ENCODE measurements at places on chromosomes 7 and 10. TPM values are rescaled to one million over a fixed set of nuclear protein-coding genes. Genes with fewer than 3 reads are reported as not detected.

DNA sequence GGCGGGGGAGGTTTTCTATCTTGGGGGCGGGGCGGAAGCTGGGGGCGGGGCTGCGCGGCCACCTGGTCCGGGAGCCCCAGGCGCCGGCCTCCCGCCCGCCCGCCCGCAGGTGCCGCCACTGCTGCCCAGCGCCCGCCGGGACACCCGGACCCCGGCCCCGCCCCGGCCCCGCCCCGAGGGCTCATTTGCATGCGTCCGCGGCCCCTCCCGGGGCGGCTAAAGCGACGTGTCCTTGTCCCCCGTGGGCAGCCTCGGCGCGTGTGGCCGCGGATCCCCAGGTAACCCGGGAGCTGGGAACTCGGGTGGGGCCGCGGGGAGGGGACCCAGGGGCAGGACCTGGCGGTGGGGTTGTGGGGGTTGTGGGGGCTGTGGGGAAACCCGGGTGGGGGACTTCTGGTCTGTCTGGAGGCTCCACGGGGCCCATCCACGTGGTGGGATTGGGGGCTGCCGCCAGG lies at the start of gene BHLHA15:
TSS of gene BHLHA15 (plus strand) at position 219 of the 455 bp plus-strand sequence. CDS start 871 bp downstream, outside the sequence.
- DNase-seq: peak; percentile 23

GRCh38 chr10:121324678-121325213 lies 273.5 kb downstream of the FGFR2 start:
- DNase-seq: no peak

The STAG3 gene
- total RNA-seq: 59.1 TPM

DNA sequence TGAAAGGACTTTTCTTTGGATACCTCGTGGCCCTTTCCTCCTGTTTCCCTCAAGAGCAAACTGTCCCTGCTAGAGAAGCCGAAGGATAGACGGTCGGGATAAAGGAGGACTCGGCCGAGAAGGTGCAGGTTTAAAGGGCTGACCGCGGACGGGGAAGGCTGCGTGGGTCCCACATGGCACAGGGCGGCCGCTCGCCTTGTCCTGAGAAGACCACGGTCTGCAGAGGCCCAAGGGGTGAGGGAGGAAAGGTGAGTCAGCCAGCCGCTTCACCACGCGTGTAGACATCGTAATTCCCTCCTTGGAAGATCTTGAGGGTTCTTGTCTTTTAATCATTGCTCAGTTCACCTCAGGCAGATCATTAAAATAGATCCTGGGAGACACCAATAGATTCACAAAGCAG lies 253.8 kb downstream of the DPP6 start:
- DNase-seq: no peak

The CHAT gene
- 0.09 TPM for total RNA-seq

DNA sequence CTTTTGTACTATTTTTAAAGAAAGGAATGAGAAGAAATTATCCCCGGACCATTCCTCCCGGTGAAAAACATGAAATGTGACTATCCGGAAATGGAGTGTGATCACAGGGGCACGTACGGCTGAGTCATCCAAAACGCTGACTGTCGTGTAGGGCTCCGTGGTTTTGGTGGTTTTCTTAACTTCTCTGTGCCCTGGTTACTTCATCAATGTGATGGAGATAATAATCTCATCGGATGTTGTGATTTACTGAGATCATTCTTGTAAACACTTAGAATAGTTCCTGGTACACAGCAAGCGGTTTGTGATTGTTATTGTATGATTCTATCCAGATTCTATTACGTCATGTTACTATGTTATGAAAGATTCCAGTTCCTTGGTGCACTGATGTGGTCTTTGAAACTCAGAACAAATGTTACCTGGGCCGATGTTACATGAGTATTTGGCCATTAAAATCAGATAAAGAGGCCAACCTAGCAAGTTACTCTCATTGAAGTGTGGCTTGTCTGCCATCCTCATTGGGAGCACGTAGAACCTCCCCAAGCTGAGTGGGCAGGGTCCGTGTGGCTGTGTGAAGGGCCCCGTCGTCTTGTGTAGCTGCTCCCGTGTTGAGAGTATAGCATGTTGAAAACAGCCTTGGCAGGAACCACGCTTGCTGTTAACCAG lies 99.5 kb downstream of the CAMK1D start:
- peak; percentile 60 for DNase-seq

GRCh38 chr7:129684777-129685176 lies 73.3 kb downstream of the NRF1 start:
- no peak for DNase-seq

DNA sequence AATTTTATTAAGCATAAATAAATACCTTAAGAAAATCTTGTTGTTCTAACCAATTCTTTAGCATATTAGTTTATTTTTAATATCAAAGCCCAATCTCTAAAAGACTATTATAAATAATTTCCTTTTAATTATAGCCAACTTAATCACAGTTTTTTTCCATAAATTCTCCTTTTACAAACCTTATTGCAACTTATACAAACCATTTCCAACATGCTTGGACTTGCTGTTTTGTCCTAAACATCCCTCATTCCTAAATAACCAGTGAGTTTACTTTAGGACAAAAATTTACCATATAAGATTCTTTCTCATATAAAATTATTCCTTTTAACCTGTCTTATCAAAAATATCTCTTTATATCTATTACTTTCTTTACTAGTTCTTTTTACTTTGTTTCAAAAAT lies 25.2 kb upstream of the LSM8 start:
- DNase-seq: no peak
